SHP77 (cell line): ENCODE measurements at places on chromosomes 2 and 18.

DNA sequence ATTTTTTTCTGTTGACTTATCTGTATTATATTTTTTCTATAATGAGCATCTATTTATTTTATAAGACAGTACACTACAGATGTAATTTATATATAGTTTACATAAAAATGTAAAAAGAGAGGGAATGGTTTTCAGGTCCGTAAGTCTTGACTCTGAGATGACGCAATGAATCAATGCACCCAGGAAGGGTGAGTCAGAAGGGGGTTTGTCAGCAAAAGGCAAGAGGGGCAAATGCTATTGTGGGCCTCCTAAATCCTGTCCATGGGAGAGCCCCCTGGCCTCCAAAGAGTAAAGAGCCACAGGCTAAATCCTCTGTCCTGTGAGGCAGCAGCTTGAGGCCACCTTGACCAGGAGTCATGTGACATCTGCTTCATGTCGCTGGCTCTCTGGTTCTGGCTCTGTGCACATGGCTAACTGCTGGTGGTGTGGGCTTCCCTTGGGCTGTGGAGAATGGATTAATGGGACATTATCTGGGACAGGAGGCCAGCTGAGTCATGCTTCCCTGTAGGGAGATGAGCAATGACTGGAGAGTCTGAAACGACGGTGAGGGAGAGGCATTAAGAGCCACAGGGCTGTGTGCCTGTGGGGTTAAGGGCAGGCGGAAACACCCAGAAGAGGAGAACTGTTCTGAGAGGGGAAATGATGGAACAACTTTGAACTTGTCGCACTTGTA lies 22.8 kb upstream of the ASB18 start:
- no peak for DNase-seq

DNA sequence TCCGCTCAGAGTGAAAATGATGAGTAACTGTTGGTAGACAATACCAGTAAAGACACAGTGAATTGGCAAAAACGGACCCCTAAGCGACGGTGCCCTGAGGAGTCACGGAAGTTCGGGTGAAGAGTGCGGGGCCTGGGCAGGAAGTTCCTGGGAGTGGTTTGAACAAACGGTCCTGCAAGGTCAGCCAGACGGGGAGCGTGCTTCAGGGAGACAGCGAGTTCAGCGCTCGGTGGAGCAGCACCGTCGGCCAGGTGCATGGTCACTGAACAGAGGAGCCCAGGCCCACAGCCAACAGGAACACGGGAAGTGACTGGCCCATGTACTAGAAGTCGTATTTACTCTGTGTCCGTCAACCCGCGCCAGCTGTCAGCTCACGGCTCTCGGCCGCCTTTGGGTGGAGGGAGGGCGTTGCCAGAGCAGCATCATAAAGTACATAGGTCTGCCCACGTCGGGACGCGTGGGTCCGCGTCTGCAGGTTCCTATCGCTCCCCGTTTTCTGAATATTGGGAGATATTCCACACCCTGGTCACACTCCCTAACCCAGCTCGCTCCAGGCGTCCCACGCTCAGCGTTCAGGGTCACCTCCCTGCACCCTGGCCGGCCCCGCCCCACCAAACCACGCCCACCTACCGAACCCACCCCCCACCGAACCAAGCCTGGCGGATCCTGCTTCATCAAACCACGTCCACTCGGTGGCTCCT lies 75.6 kb upstream of the UXS1 start:
- DNase-seq: peak; percentile 76

DNA sequence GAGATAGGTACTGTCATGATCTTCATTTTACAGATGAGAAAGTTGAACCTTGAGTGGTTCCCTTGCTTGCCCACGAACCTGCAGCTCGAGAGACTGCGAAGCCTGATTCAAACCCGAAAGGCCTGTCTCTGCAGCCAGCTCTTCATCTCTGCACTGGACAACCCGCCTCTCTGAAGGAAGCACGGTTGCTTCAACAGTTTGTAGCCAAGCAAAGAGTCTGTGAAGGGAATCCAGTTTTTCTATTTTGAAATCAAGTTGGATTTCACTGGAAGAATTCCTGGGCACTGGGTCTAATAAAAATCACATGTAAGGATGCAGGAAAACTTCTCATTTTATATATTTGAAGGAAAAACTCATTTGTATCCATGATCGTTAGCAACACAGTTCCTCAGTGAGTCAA lies 21.3 kb upstream of the ICOS start:
- no peak for DNase-seq

- DNase-seq: no peak
Observed at GRCh38 chr18:55786651-55787272, 198.8 kb upstream of the TCF4 start.

DNA sequence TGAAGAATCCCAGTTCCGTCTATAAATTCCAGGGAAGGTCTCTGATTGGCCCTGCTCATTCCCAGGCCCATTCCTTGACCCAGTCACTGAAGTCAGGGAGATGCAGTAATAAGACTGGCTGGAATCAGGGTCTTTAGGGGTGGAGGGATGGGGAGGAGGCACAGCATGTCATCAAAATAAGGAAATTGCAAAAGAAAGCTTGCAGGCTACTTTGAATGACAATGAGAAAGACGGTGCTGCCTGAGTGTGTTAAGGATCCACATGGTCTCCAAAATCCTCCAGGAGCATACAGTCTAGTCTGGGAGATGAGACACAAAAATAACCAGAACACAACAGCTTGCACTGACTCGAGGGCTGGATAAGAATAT lies 2.0 kb upstream of the DES start:
- no peak for DNase-seq

- DNase-seq: no peak
Observed at GRCh38 chr2:222176890-222177289, 121.9 kb downstream of the PAX3 start.

GRCh38 chr18:75223687-75224347 lies 13.2 kb downstream of the TSHZ1 start:
- peak; percentile 37 for DNase-seq
